ENCODE measurements at places on chromosomes 6 and 20.

DNA sequence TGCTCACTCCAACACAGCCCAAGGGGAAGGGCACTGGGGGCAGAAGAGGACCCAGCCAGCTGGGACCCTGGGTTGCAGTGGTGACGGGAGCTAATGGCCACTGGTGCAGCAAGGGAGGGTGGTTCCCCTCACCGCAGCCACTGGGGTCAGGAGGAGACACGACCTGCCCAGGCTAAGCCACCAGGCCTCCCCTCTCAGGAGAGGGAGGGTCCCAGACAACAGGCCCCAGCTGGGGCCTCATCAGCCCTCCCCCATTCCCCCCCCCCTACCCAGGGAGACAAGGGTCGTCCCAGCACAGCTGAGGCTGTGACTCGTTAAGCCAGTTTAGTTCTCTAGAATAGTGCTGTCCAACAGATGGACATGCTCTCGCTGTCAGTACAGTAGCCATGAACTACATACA is 17.3 kb upstream of the MATN4 start:
- DNase-seq, result no peak

DNA sequence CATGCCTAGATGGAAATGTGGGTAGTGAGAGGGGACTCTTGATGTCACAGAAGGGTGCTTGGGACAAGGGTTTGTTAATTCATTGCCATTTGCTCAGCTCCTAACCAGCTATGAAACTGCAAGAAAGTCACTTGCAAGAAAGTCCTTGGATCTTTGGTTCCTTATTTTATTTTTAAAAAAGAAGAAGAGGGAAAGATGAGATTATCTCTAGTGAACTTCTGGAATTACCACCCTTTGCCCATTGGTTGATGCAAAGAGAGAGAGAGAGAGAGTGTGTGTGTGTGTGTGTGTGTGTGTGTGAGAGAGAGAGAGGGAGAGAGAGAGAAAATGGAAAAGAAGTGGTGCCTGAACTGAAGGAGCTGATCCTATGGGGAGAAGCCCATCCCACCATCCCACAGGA is 4.6 kb upstream of the SFT2D1 start:
- DNase-seq, result no peak

GRCh38 chr6:44064948-44065272 is 62.3 kb downstream of the MRPL14 start:
- DNase-seq, result no peak

GRCh38 chr20:50691573-50692551 is 520 bp upstream of the RIPOR3 start:
- peak; percentile 91 for DNase-seq

DNA sequence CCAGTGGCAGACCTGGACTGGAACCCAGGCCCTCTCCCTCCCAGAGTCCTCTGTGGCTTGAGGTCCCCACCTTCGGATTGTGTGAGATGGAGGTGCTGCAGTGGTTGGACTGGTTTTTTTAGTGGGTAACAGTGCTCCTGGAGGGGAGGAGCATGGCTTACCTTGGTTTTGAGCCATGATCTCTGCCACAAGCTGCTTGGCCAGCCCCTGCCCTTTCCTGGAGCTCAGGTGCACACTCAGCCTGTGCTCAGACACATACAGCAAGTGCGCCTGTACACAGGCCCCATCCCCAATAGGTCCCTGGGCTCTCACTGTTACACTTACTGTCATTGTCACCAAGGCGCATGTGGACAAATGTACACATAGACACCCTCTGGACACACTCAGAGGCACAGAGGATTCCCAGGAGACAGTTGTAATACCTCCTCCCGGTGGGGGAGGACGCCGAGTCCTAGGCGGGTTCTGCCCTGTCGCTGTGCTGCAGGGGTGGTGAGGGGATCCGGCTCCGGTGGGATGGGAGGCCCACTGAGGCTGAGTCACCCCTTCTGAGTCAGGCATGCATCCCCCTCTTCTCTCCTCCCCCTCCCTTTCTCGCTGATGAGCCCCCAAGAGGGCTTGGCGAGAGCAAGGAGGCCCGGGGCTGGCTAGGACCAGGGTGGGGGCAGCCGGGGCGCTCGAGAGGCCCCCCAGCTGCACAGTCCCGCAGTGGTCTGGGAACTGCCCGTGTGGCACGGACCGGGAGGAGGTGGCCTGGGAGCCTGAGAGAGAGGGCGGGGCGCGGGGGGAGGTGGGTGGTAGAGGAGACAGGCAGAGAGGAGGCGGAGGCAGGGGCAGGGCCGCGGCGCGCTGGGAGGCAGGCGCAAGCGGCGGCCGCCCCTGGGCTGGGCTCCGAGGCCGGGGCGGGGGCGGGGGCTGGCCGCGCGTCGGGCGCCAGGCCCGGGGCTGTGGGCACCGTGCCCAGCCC is 522 bp upstream of the EPB41L1 start:
- peak; percentile 11 for DNase-seq

- DNase-seq, result no peak
Measured at GRCh38 chr20:21832442-21833385, 127.2 kb downstream of the PAX1 start.
